Activated CD4-positive, alpha-beta T cell treated with anti-CD3 and anti-CD28 coated beads, Interleukin-2, amount 50 U/mL, for 4 hours (primary cell): ENCODE measurements at places on chromosomes 6 and 20.
A peak's percentile ranks its signal among the peaks of the same experiment; 100 is the strongest.

GRCh38 chr6:167652701-167653095, 174.0 kb upstream of the AFDN start:
- no peak for DNase-seq

- no peak for DNase-seq
Measured at GRCh38 chr6:133973109-133973971, 20.3 kb downstream of the TBPL1 start.

DNA sequence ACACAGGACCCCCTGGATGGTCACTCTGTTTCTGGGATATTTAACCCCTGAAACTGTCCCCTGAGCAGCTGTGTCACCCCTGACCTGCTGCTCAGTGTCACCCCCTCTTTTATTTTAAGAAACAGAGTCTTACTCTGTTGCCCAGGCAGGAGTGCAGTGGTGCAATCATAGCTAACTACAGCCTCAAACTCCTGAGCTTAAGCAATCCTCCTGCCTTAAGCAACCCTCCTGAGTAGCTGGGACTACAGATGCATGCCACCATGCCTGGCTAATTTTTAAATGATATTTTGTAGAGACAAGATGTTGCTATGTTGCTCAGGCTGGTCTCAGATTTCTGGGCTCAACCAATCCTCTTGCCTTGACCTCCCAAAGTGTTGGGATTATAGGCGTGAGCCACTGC, 21.5 kb upstream of the GTSF1L start:
- DNase-seq, result no peak

- DNase-seq, result no peak
Measured at GRCh38 chr6:54695815-54696214, 150.8 kb upstream of the FAM83B start.

- DNase-seq, result peak; percentile 51
Measured at GRCh38 chr6:33199687-33200218, 712 bp downstream of the RXRB start.

DNA sequence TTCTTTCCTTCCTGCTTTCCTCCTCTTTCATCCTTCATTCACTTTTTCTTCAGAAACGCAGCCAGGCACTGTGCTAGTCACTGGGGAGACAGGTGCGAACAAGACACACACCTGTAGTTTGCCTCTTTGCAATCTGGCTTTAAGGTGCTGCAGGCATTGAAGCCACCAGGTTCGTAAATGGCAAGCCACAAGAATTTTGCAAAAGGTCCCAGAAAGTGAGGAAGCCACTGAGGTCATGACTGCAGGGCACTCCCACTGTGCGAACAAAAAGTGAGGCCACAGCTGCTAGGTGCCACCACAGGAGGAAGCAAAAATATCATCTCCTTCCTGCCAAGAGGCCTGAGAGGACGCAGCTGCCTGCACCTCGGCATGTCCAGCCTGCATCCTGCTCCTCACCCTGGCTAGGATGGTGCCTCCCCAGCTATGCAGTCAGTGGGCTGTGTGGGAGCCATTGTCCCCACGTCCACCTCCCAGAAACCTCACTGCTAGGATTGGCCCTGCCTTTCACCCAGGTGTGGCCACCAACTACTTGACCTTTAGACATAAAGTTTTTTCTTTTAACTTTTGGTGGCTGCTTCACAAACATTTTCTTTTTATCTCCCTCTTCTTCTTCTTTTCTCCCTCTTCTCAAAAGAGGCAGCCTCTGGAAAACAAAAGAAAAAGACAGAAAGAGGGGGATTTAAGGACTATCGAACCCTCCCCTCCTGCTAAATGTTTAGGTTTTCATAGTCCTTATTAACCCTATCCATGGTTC, 230.8 kb downstream of the BCAS1 start:
- peak; percentile 45 for DNase-seq

- no peak for DNase-seq
Measured at GRCh38 chr6:37624606-37625574, 72.8 kb downstream of the MDGA1 start.

- DNase-seq, result no peak
Measured at GRCh38 chr6:14950103-14950969, 295.5 kb upstream of the JARID2 start.

DNA sequence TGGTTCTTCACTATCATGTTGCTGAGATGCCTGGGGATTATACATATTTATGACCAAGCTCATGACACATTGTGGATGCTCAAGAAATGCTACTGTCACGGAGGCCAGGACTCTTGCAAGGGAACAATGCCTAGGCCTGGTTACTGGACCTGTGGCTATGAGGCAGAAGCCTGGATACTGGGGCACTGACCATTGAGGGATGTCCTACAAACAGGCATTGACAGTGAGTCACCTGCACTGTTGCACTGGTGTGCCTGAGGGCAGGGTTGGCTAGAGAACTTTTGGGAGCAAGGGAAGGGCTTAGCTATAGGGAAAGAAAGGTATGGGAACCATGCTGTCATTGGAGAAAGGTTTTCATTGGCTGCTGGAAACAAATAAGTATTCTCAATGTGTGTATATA, 313.1 kb upstream of the SUPT3H start:
- DNase-seq, result no peak
